Stimulated activated CD8-positive, alpha-beta memory T cell treated with anti-CD3 and anti-CD28 coated beads, Interleukin-15, amount 100 ng/mL, for 24 hours (primary cell): ENCODE measurements at places on chromosomes 2 and 18.

DNA sequence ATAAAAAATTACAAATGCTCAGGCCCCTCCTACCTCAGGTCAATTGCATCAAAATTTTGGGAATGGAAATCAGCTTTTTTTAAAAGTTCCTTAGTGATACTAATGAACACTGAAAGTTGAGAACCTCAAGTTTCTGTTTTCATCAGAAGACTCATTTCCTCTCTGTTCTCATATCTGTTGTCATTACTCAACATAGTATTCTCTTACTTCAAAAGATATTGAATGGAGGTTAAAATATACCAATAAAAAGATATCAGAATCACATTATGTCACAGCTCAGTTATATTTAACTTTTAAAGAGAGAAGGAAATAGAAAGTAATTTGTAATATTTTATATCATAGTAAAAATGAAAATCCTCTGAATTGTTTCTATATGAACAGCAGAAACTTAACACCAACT lies 959.4 kb upstream of the LRRTM1 start:
- no peak for DNase-seq

DNA sequence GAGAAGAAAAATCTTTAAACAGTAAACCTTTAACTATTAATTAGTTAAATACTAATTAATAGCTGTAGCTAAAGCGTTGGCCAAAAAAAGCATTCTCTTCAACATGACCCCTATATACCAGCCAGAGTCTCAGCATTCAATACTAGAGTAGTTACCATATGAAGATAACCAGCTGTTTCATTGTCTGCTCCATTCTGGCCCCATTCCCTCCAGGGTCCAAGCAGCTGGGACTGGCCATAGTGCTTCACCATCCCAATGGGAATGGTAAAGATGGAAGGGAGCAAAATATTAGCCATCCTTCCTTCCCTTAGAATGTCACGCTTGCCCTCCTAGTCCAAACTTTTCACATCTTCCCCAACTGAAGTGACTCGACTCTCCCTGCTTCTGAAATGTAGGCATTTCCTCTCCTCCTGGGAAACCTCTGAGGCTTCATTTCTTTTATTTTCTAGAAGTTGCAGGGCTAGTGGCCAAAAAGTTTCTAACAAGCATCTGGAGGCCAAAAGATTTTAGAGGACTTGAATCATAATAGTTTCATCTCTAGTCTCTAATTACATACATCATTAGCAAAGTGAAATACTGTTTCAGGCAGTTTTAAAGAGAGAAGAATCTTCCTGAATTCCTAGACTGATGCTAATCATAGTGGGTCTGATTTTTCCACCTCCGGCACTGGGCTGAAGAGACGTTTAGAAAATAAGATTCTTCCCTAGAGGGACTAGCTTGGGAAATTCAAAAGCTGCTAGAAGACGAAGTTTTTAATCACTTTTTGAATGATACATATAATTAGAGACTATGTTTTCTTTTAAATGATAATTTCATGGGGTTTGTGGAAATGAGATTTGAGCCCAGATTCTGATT lies 52.7 kb downstream of the CCDC68 start:
- no peak for DNase-seq

DNA sequence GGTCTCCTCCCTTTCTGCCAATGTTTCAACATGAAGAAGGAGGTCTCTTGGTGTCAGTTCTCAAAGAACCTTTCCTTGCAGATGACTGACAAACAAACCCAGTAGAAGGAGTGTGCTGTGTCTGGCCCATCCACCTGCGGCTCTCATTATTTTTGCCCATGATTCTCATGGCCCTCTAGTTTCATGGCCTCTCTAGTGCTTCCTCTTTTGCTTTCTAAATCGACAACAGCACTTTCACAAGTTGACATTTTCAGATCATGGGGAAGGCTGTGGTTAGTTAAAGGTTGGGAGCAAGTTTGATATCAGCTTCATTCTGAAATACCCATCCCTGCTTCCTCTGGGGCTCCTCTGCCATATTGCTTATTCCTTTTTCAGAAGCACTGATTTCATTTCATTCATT lies 805.2 kb downstream of the SLC4A3 start:
- no peak for DNase-seq

DNA sequence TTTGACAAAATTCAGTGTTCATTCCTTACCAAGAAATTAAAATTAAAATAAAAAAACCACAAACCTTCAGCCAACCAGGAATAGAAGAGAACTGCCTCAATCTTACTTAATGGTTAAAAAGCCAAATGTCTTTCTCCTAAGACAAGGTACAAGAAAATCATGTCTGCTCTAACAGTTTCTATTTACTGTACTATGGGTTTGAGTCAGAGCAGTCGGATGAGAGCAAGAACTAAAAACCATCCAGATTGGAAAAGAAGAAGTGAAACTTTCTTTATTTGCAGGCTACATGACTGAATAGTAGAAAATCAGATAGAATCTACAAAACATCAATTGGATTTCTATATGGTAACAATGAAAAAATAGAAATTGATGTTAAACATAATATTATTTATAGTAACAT lies 555.5 kb upstream of the TNP1 start:
- DNase-seq = no peak

GRCh38 chr2:46836295-46837111 lies 79.1 kb downstream of the MCFD2 start:
- DNase-seq = no peak

DNA sequence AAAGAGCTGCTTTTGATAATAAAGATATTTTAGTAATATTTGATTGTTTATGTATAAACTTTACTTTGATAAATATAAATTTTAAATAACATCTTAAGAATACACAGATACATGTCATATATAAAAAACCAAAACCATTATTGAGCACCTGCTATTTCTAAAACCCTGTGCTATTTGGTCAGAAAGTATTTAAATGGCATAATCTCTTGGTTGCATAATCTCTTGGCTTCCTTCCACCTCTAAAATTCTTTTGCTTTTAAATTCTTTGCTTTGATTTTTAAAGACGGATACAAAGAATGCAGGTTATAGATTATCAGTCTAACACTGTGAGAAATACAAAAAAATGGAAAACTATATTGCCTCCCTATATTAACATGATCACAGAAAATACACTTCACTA lies 36.9 kb downstream of the ACMSD start:
- DNase-seq = no peak

GRCh38 chr2:132923787-132924186 lies 253.8 kb upstream of the LYPD1 start:
- no peak for DNase-seq

DNA sequence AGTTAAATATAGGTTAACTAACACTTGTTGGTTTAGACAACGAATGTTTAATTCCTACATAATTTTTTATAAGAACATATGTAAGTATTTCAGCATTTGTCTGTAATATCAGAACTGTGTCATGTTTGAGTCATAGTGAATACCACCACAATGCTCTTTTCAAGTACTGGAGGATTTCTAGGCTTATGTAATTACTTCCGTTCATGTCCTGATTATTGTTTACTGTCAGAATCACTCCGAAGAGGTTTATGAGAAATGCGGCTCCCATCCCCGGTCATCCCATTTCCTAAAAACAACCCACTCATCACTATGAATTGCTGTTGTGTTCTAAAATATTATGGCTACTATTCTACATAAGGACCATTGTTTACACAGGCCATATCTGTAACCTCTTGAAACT lies 45.1 kb downstream of the CDH19 start:
- DNase-seq = no peak

GRCh38 chr2:175734686-175735085 lies 267.4 kb downstream of the LNPK start:
- DNase-seq = no peak

- DNase-seq = no peak
Measured at GRCh38 chr2:236618370-236618769, 48.7 kb downstream of the ACKR3 start.

DNA sequence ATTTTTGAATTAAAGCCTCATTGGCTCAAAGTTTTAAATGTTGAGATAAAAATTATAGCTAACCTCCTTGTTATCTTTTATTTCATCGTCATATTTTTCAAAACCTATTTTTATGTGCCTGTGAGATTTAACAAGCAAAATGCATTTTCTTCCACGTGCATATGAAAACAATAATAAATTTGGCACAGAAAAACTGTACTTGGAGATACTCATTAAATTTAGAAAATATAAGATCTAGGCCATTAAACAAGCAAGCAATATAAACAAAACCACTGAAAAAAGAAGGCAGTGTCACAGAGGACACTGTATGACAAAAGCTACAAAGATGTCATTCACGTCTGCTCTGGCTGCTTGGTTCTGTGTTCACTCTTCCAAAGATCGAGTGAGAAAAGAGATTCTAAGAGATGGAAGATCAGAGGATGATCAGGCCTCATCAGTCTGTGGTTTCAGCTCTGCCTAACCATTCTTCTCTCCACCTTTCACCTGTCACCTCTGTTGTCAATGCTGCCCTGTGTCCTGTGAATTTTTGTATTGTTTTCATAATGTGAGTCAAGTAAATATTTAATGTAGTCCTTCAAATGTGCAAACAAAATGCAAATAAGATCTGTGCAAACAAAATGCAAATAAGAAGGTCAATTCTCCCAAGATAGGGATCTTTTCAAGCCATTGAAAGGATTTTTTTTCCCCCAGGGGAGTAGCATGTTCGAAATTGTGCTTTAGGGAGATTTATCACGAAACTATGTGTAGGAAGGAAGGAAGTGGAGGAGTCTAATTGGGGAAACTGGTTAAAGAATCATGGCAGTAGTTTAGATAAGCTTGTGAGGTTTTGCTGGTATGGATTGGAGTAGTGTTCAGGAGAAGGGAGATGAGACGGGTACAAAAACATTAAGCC lies 138.7 kb upstream of the RBMS1 start:
- no peak for DNase-seq

GRCh38 chr2:149064856-149065630 lies 26.5 kb downstream of the LYPD6B start:
- DNase-seq = no peak

GRCh38 chr18:79975043-79975442 lies 10.6 kb downstream of the HSBP1L1 start:
- no peak for DNase-seq

DNA sequence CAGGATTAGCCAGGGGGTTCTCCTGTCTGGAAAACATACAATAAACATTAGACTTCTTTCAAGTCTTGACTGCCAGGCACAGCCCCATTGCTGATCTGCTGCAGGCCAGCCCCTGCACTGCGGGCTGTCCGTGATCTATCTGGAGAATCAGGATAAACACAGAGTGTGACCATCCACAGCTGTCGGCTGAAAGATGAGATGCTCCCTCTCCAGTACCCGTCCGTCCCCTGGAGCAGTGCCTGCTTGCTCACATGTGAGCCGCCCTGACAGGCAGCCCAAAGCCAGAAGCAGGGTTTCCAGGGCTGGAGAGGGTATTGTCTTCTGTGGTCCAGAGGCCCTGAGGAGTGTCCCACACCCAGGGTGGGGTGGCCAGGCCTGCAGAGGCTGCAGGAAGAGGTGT lies 46.1 kb upstream of the FOSL2 start:
- no peak for DNase-seq

GRCh38 chr2:178732913-178733312 lies 74.3 kb downstream of the TTN start:
- DNase-seq = no peak

DNA sequence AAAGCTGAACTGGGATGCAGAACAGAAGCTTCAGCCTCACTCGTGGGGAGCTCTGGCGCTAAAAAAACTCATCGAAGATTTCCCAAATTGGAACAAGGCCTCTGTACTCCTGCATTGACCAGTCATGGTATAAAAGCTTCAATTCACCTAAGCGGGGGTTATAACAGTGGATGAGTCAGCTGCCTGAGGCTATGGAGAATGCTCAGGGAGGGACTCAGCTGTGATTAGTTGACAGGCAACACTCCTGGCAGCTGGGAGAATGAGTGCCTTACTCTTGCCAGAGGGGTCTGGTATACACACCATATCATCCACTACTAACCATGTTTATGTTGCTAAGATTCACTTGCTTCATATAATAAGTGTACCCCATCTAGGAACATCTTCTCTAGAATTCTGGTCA lies 350.6 kb upstream of the VRK2 start:
- no peak for DNase-seq
